ENCODE measurements at places on chromosomes 11 and 22.

- DNase-seq: no peak
Measured at GRCh38 chr22:22461111-22461510, 47.4 kb downstream of the ZNF280B start.

GRCh38 chr11:44397586-44398178 lies 87.7 kb upstream of the ALX4 start:
- no peak for DNase-seq

GRCh38 chr11:8094656-8095055 lies 13.6 kb downstream of the TUB start:
- DNase-seq: no peak

GRCh38 chr11:109604481-109605400 lies 182.8 kb downstream of the C11orf87 start:
- no peak for DNase-seq

DNA sequence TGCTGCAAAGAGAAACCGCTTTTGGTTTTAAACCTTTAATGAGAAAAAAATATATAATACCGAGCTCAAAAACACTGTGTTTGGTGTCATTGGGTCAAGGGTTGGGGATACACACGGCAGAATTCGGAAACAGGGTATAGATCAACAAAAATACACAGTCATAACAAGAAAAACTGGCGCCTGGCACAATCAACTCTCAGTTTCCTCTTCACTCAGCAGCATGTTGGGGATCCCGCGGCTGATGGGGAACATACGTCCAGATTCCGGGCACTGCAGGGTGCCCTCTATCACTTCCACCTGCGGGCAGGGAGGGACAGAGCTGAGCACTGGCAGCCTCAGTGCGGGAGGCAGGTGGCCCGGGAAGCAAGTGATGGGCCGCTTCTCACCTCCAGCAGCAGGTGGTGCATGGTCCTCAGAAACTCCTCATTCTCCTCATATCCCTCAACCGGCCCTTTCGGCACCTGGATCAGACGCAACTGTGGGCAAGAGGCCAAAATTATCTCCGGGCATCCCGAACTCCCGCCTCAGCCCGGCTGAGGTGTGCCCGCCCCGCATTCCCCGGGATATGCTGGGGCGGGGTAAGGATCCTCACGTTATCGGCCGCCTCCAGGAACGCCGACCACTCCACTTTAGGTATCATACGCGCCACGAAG lies 561 bp downstream of the TRMT112 start:
- no peak for DNase-seq

GRCh38 chr22:45246060-45246985 lies 5.6 kb upstream of the KIAA0930 start:
- DNase-seq: no peak

GRCh38 chr22:19836512-19836911 lies 18.2 kb downstream of the GNB1L start:
- DNase-seq: no peak

DNA sequence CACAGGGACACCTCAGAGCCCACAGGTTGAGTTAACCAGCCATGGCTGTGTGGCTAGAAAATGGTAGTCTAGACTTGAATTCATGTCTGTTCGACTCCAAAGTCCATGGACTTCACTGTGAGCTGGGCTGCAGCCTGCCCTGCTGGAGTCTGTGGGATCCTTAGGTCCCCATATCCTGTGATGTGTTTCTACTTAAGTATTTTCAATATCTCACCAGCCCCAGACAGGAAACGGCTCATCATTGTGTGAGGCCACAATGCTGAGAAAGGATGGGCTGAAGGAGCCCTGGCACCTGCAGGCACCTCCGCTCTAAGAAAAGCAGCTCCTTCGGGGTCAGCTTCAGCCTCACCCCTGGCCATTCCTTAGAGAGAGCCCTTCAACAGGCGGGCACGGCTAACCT lies 93.1 kb downstream of the NAT10 start:
- DNase-seq: no peak

DNA sequence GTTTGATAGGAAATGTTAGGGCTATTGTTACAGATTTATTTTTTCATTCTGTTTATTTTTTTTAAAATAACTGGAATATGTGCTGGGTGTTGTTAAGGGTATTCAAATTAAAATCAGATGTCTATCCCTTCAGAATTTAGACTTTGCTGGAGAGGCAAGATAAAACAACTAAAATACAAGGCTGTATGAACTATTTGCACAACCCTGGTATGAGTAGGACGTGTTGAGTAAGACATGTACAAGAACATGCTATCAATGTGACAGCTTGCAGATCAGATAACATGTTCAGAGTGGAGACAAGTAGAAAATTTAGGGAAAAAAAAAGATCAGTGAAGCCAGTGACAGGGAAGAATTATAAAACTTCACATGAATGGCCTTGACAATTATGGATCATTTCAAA lies 853.5 kb downstream of the METTL15 start:
- DNase-seq: no peak

- DNase-seq: no peak
Measured at GRCh38 chr11:72968390-72968789, 154.2 kb downstream of the ATG16L2 start.

- no peak for DNase-seq
Measured at GRCh38 chr11:10686311-10686710, 7.2 kb downstream of the IRAG1 start.

GRCh38 chr11:128658502-128658901 lies 35.4 kb upstream of the FLI1 start:
- DNase-seq: no peak

DNA sequence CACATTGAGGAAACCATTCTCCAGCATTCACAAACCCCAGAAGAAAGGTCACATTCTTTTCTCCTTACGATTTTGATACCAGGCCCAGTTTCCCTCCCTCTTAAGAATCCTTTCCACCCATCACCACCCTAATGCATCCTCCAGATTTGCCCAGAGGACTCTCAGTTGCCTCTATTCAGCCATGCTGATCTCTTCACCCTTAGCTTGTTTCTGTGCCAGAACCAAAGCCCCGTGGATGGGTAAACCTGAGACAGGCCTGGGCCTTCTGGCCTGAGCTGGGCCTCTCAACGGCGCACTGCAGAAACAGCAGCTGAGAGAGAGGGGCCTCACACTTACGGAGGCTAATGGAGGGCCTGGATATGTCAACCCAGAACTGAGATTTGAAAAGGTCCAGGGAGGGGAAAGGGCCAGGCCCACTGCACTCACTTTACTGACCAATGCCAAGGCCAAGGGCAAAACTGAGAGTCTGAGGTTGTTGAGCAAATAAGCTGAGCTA lies 32.2 kb upstream of the OAF start:
- no peak for DNase-seq

- no peak for DNase-seq
Measured at GRCh38 chr11:123800036-123800435, 6.1 kb downstream of the OR6M1 start.

GRCh38 chr11:23288003-23288783 lies 427.9 kb upstream of the CCDC179 start:
- DNase-seq: no peak

GRCh38 chr11:88384004-88384668 lies 46.6 kb upstream of the CTSC start:
- no peak for DNase-seq

GRCh38 chr11:134223836-134224709 lies at the start of the genes NCAPD3 and VPS26B:
NCAPD3 (minus strand) TSS chr11:134223967; CDS start chr11:134223926, 41 bp downstream.
VPS26B (plus strand) TSS chr11:134224671; CDS start chr11:134225123, 452 bp downstream.
- peak; percentile 93 for DNase-seq

DNA sequence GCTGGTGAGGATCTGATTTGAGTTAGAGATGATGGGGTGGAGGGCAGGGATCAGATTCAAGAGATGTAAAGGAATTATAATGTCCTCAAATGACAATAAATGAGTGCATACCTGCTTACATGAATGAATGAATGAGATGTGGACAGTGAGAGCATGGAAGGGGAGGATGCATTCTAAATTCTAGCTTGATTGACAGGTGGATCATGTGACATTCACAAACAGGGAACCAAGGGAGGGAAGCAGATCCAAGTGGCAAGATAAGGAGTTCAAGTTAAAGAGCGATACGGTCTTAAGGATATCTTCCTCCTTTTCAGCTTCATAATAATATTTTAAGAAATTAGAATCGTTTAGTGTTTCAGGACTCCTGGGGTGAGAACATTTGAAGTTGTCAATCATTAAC lies 170.5 kb upstream of the TBCEL start:
- no peak for DNase-seq

GRCh38 chr22:17436981-17437412 lies 67.7 kb downstream of the CECR2 start:
- no peak for DNase-seq

GRCh38 chr11:120281143-120281795 lies 41.3 kb downstream of the POU2F3 start:
- DNase-seq: no peak

DNA sequence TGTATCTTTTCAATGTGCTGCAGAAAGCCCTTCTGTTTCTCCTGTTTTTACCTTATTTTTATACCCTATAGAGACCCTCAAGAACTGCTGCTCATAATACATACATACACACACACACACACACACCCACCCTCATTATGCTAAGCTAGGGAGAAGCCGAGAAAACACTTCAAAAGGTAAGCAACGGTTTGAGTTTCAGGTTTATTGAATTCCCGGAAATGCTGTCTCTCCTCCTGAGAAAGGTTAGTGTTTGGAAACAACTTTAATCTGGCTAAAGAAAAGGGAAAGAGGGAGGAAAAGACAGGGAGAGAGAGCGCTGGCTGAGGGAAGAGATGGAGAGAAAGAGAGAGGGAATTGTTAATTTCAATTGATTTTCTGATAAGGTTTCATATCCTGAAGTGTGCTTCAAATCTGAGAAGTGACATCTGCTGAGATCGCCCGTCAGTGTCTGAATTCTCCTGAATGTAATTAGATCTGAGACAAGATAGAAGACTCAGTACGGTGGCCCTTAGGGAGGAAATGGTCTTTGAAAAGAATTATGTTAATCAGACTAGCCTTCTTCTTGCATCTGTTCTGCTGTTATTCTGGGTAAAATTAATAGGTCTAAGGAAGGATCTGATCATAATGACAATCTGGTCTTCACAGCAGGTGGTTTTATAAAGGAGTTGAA lies 169.1 kb downstream of the NXPE2 start:
- no peak for DNase-seq

DNA sequence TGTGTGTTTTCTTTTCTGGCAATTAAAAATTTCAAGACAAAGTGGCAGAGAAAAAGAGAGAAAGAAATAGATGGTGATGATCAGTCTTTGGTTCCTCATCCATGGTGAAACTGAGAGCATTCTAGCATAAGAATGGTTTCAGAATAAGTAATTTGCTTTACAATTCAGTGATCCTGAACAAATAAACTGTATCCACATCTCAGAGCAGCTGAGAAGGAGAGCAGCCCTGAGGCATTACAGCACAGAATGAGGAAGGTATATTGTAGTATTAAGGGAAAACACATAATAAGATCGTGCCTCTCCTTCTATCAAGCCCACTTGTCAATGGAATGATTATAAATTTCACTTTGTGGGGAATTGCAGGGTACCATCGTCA lies 17.4 kb downstream of the LUZP2 start:
- DNase-seq: no peak

DNA sequence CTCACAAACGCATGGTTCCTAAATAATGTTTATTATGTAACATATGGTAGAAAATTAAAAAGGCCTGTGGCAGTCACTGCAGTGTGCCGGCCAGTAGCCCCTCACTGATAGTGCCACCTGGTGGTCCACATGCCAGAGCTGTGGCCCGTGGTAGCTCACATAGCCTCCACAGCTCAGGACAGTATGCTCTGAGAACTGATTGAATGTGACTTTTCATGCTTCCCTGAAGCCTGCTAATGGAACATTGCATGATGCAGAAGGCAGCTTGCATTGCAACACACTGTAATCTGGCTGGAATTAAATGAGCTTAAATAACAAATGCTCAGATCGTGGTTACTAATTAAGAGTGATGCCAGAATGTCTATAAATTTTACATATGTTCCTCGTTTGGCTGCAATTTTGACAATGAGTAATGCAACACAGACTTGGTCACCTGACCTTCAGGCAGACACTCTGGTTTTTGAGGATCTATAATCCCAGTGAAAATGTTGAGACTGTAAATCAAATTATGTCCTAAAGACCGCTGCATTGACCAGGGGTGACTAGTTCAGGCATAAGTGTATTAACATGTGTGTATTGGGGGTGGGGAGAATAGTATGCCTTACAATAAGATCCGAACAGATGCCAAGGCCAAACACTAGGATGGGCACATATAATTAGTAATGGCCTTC lies 566.4 kb downstream of the METTL15 start:
- DNase-seq: no peak

DNA sequence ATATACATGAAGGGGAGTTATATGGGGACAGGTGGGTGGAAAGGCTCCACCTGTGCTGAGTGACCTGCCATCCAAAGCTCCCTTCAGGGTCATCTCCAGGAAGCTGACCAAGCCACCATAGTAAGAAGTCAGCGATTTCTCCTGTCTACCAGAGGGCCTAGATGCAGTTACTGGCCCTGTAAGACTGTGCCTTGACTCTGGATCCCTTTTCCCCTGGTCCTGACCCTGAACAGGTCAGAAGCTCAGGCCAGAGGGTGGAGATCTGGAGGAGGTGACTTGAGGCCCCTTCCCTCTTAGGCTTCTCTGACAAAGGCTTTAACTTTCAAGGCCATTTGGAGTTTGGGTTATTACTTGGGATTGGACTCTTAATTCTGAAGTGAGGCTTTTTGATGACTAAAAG lies 69.7 kb downstream of the GDPD4 start:
- no peak for DNase-seq

DNA sequence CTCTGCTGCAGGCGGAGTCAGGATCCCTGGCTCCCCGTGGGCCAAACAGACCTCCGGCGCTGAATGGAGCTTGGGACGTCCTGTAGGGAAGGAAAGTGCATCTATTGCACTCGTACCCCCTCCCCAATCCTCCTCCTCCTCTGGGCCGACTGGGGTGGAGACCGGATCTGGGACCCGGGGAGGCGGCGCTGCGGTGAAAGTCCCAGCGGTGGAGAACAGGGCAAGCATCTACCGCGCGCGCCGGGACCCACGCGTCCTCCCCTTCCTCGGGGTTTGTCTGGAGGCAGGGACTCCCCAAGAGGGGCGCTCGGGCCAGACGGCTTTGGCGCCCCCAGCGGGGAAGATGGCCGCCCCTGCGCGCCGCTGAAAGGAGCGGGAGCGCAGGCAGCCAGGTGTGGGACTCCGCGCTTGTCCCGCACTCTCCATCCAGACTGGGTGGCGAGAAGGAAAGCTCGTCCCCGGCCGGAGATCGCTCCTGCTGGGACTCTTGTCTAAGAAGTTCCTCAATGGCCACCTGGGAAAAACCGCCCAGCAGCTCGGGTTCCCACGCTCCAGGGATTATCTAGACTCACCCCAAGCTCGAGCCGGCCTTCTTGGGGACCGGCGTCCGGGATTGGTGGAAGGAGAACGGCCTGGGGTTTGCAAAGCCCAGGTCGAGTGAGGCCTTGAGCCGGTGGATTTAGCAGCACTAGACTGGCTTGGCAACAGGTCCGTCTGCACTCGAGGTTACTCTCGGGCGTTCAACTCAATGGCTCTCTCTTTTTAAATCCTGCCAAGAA lies 718 bp downstream of the FADS2 start:
- no peak for DNase-seq

GRCh38 chr11:134819041-134819440 lies 407.0 kb upstream of the B3GAT1 start:
- DNase-seq: no peak
